GM04504 (cell line): ENCODE measurements at places on chromosomes 16 and 17.

GRCh38 chr16:27113341-27113841 is 46.7 kb downstream of the C16orf82 start:
- no peak for DNase-seq

DNA sequence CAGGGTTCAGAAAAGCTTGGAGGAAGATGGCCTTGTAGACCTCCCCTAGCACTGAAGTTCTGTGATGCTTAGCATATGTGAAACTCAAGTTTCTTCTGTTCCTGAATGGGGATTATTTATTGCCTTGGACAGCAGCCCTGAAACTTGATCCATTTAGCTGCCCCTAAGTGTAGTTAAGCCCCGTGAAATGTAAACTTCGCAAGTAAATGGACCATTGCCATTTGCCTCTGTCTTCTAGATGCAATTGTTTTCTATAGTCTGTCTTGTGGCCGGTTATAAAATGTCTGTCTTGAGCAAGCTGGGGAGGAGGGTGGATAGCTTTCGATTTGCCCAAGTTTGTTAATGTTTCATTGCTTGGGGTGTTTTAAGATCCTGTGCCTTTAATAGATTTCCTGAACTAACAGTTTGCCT is 261.8 kb downstream of the CDH13 start:
- DNase-seq = peak; percentile 65

GRCh38 chr17:45370949-45371413 is 54.2 kb upstream of the MAP3K14 start:
- DNase-seq = no peak

- DNase-seq = peak; percentile 78
Measured at GRCh38 chr17:60554377-60554788, 28.3 kb upstream of the APPBP2 start.

DNA sequence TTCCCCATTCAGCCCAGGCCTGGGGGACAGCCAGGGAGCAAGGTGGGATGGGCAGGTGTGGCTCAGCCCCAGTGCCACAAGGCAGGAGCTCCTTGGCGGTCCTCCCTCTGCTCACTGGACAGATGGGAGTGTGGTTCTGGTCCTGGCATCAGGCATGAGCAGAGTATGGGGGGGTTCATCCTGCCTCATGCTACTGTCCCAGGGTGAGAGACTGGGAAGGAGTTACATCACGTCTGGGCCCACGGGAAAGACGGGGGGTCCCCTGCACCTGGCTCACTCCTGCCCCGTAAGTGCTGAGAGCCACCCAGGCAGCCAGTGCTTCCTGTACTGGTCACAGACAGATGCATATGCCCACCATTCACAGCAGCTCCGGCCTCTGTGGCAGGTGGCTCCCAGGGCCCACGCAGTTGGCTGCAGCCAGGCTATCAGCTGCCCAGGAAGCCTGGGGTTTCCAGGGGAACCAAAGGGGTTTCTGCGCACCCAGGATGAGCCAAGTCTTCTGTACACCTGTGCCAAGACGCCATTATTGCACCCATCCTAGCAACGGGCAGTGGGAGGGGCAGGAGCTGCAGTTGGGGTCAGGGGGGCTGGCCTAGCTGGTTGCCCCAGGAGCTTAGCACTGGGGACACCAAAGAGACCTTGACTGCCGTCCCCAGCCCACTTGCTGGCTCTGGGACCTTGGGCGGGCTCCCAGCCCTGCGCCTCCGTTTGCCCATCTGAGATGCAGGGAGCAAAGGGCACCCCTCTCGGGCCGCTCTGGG is 1.9 kb downstream of the BAIAP3 start:
- no peak for DNase-seq

DNA sequence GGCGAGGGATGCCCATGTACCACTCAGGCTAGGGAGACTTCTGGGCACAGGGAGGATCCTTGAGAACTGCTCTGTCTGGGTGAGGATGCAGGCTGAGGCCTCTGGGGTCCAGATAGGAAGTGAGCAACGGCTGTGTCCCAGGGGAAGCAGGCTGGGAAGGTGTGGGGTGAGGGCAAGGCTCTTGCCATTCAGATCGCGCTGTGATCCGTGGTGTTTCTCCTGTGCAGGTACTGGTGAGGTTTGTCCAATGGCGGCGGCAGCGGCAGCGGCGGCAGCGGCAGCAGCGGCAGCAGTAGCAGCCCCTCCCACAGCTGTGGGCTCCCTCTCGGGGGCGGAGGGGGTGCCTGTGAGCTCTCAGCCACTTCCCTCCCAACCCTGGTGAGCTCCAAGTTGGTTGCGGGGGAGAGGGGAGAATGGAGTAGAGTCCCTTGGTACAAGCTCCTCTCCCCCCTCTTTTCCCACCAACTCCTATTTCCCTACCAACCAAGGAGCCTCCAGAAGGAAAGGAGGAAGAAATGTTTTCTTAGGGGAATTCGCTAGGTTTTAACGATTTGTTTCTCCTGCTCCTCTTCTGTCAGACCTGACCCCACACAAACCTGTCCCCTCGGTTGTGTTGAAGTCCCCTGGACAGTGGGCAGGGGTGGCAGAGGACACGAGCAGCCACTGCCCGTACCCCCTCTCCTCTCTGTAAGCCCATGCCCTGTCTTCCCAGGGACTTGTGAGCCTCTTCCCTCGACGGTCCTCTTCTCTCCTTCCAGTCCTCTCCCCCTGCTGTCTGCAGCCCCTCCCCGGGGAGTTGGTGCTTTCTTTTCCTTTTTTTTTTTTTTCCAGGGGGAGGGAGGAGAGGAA is 1.9 kb upstream of the PRRT2 start:
- no peak for DNase-seq

DNA sequence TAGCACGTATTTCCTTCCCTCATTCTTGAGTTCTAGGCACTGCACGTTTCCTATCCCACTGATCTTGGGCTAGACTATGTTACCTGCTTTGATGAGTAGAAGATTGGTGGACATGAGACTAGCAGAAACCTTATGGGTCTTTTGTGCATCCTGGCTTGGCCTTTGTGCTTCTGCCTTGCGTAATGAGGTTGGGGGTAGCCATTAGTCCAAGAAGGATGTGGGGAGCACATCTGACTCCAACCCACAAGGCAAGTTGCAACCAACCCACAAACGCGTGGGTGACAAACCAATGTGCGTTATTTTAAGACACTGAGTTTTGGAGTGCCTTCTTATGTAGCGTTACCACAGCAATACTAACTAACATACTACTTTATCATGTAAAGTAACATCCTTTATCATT is 180.4 kb upstream of the IRX5 start:
- DNase-seq = no peak

DNA sequence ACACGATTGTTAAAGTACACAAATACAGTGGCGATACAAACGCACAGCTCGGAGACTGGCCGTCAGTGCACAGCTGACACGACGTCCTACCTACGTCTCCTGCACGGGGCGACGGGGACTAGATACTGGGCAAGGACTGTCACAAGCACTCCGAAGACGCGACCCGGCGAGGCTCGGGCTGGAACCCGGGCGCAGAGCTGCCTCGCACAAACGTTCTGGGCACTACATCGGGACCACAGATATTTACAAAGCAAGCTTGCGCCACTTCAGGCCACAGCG is 13.8 kb downstream of the SLC16A3 start:
- DNase-seq = no peak

DNA sequence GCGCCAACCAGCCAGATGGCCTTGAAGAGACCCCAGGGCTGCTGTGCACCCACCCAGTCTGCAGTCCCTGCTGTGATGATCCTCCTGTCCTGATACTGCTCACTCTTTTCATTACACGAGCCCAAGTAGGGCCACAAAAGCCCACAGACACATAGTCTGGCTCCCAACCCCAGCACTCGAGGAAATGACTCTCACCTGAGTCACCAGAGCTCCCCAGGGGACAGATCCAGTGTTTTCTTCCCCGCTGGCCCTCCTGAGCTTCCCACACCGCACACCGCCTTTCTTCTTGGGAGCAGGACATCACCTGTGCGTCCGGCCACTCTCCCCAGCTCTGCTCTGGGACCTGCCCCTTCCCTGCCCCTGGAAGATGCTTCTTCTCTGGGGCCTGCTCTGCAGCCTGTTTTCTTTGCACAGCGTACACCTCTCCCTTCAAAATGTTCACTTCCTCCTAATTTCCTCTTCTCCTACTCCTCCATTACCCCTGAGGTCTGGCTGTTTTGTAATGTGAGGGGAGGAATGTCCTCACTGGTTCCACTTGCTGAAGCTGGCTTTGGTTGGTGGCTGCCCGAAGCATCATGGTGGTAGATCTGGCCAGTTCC is 2.0 kb upstream of the SCN4A start:
- DNase-seq = no peak

GRCh38 chr17:12666718-12667117 is 1.0 kb downstream of the MYOCD start:
- DNase-seq = no peak

DNA sequence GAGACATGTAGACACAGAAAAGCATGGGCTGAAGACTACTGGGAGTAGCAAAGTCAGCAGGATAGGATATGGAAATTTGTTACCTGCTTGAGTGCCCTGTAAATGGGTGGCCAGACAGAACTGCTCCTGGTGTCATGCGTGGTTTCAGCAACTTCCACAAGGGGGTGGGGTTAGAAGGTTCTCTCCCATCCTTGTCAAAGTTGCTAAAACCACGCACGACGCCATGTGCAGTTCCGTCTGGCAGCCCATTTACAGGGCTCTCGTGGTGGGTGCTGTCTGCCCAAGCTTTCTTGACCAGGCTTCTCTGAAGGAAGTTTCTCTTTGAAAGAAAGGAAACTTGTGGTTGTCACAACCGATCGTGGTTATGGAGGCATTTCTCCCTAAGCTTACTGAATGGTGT is 6.9 kb upstream of the DBNDD1 start:
- no peak for DNase-seq

- DNase-seq = no peak
Measured at GRCh38 chr16:87701505-87701921, 64.3 kb downstream of the KLHDC4 start.

DNA sequence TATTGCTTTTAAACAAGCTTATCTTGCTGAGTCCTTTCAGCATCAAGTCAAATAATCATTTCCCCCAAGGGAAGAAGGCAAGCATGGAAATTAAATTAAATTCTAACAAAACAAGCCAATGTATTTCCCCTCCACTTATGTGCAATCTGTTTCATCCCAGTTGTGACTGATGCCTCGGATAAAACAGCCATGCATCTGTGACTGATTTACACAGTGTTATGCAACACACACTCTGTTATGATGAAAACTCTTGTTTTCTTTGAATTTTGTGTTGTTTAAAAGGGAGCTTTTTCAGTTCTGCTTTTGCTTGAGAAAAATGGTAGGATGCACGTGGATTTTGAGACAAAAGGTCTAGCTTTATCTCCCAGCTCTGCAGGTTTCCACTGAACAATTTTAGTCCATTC is 32.6 kb downstream of the TMEM100 start:
- DNase-seq = no peak

DNA sequence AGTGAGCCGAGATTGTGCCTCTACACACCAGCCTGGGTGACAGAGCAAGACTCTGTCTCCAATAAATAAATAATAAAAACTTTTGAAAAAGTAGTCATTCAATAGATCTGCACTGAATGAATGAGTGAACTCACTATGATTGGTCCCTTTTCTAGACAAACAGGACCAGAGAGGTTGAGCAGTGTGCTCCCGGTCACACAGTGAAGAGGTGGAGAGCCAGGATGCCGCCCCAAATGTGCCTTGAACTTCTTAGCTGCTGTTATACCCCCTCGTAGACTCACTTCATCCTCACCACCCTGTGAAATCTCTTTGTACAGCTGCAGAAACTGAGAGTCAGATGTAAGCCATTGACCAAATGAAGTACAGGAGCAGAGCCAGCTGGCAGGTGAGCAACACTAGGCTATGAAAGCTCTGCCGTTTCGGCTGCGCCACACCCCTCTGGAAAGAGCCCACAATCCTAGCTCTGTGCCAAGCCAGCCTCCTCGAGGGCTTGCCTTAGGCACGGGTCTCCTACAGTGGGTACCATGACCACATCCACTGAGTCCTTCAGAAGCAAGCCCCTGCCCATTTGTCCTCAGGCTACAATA is 7.8 kb upstream of the KIAA0513 start:
- DNase-seq = no peak

GRCh38 chr17:194828-195602 is 13.6 kb upstream of the DOC2B start:
- no peak for DNase-seq

- no peak for DNase-seq
Measured at GRCh38 chr16:49103298-49103697, 178.3 kb downstream of the CBLN1 start.

DNA sequence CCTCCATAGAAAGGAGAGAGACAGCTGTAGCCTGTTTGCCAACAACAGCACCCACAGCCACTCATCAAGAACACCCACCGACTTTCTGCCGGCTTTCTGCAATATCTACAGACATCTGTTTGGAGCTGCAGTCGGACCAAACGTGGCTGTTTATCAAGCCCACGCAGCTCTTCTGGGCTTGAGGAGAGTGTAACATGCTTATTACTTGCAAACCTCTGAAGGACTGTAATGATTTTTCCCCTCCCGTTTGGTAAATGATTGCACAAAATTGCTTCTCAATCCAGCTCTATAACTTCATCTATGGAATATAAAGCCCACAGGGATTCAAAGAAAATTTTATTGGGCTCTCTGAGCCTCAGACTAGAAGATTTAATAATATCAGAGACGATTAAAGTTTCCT is 100.5 kb downstream of the VAT1L start:
- no peak for DNase-seq

GRCh38 chr17:75654176-75654575 is 12.8 kb downstream of the RECQL5 start:
- DNase-seq = peak; percentile 3

DNA sequence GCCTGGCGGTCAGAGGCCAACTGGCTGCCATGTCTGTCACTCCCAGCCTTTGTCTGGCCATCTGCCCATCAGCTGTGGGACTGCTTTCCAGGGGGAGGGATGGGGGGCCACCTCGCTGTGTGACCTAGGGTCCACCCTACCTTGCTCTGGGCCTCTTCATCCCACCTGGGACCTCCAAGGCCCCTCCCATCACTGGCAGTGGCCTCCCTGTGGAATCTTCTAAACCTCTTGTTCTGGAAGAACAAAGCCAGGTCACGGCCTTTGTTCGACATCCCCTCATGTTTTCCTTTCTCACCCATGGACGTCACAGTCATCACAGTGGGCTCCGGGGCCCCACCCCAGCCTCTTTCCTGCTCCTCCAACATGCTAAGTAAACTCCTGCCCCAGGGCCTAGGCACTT is 24.0 kb downstream of the SPNS2 start:
- no peak for DNase-seq

DNA sequence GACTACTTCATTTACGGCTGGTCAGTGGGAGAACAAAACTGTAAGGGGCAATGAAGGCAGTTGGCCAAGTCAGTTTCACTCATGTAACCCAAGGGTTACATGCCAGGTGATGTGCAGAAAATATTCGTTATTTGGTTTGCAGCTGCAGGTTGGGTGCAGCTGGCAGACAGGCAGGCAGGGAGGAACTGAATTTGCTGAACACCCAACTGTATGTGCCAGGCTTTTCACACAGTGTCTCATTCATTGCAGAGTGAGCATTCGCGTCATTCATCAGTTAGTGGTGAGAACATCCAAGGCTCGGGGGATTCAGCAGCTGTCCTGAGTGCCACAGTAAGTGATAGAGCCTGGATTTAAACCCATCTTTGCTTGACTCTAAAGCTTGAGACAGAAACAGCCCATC is 59.7 kb downstream of the ABCC6 start:
- DNase-seq = no peak

GRCh38 chr16:50007744-50008143 is 17.3 kb upstream of the CNEP1R1 start:
- no peak for DNase-seq
